Activated naive CD4-positive, alpha-beta T cell treated with anti-CD3 and anti-CD28 coated beads, Interleukin-2, amount 50 U/mL, for 16 hours (primary cell): ENCODE measurements at places on chromosomes 13 and 19.

DNA sequence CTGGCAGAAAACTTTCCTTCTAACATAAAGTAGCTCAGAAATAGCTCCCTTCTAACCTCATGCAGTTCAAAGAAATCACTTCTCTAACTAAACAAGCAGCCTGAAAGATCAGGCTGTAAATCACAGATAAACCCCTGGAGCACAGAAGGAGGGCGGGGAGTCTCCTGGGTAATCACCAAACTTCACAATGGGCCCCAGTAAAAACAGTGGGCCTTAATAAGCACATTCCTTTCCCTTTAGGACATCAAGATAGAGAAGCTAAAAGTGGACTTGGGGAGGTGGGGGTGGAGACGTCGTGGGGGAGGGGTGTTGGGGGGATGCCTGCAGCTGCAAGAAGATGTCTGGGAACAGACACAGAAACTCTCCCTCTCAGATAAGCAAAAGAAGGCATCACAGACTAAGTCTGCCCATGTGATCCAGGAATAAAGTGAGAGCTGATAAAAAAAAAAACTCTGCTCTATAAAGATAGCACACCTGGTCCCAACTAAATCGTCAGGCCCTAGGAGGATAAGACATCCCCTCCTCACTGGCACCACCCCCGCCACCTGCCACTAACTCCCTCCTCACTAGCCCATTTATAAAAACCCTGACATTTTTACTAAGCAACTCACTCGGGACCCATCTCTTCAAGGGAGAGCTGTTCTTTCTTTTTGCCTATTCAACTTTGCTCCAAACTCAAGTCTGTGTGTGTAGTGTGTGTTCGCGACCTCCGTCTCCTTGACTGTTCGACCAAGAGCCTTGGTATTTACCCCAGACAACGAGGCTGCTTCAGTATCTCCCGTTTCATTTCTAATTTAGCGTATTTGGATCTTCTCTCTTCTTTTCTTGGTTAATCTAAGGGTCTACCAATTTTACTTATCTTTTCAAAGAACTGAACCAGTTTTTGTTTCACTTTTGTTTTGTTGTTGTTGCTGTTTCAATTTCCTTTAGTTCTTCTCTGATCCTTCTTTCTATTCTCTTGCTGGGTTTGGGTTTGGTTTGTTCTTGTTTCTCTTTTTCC lies 31.7 kb downstream of the DNAJC15 start:
- DNase-seq = peak; percentile 21

DNA sequence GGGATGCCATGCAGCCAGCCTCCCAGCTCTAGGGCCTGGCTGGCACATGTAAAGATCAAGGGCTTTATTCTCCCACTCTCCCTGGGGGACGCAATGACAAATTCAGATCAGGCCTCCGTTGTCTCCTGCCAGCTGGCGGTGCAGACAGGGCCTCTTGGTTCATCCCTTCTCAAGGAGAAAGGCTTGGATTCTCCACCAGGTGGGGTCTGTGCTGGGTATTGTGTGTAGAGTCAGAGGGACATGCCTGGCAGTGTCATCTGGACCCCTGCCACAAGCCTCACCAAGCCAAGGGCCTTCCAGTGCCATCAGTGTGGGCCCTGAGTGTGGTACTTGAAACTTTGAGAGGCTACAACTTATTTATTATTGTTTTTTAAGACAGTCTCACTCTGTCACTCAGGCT lies 8.4 kb upstream of the PTPRS start:
- DNase-seq = no peak

DNA sequence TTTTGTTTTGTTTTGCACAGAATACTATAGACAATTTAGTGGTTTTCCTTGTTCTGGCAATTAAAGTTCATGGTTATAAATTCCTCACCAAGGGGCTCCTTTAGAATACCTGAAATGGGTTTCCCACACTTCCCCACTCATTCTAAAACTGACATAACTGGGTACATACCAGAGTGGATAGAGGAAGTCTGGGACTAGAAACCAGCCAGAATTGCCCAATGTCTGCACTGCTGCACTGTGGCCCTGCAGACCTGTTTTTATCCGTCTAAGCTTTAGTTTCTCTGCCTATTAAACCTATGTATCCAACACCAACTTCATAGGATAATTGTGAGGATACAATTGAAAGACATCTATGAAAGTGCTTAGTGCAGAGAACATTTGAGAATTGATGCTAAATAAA lies 498.6 kb downstream of the KCTD12 start:
- DNase-seq = no peak

- no peak for DNase-seq
These were observed 101.5 kb downstream of the DPF1 start for GRCh38 chr19:38122402-38123093.

DNA sequence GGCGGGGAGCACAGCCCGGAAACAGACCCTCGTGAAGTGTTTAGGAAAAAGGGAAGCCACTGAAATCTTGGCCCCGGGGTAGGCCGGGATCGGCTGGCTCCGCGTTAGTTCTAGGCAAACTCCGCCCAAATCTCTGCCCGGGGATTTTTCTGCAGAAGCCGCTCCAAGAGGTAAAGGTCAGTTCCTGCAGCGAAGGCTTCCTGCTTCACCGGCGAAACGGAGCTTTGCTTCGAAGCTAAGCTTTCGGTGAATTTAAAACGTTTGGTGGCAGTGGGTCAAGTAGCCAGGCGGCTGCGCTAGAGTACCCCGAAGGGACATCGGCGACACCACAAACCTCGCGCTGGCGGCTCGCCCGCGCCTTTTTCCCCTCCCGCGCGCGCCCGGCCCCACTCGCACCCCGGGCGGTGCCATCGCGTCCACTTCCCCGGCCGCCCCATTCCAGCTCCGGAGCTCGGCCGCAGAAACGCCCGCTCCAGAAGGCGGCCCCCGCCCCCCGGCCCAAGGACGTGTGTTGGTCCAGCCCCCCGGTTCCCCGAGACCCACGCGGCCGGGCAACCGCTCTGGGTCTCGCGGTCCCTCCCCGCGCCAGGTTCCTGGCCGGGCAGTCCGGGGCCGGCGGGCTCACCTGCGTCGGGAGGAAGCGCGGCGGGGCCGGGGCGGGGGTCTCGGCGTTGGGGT lies 441 bp downstream of the GJB2 start:
- DNase-seq = peak; percentile 14

DNA sequence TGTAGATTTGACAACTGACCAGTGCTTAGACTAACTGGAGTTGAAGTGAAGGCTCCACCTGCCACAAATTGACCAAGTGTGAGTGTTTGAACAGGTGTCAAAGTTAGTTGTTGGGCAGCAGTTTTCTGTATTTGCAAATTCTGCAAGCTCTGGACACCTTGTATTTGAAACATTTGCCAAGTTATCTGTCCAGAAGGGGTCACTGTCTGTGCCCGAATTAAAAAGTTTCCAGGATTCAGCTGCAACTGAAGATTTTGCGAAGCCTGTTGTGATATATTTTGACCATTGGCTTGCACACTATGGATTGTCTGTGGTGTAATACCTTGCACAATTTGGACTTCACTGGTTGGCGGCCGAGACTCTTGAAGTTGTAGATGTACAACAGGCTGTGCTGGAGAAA lies 1690.7 kb downstream of the SLITRK5 start:
- DNase-seq = no peak

DNA sequence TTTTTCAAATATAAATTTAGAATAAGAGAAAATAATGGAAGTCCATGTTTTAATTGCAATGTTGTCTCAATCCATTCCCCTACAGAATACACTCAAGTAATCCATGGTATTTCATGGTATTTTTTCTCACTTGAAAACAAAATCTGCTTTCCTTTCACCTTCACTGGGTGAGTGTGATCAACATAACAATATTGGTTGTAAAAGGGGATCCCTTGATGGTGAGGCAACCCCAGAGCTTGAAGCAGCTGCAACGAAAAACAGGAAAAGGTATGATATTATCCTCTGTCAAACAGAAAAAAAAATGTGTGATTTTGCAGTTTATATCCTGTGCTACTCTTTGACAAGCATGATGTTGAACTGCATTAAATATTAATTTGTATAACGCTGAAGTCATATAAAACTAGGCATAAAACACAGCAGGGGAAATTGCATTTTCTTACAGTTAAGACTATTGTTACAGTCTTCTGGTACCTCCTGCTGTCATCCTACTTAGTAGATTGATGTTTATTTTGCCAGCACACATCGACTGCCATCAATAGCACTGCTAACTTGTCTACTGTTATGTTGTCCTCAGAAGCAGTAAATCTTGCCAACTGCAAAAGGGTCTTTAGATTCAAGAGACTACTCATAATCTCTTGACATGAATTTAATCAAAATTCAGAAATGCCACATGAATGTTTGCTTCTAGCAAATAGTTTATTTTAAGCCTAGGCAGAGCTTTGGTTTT lies 373.1 kb upstream of the MIR17HG start:
- DNase-seq = no peak

- DNase-seq = no peak
These were observed 25.3 kb upstream of the SLC46A3 start for GRCh38 chr13:28744091-28744536.

DNA sequence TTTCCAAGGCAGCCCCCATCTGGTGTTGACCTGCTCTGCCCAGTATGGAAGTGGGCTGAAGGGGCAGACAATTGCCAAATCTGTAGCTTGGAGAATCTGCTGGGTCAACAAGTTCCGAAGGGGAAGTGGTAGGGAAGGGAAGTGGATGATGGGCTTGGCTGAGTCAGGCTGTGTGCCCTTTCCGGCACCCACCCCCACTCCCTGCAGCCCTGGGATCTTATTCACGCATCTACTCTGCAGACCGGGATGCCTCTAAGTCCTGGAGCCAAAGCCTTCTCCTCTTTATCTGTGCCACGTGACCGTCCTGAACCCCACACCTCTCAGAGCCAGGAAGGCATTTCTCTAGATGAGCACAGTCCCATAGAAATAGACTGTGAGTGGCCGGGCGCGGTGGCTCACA lies 7.5 kb upstream of the C5AR2 start:
- no peak for DNase-seq

DNA sequence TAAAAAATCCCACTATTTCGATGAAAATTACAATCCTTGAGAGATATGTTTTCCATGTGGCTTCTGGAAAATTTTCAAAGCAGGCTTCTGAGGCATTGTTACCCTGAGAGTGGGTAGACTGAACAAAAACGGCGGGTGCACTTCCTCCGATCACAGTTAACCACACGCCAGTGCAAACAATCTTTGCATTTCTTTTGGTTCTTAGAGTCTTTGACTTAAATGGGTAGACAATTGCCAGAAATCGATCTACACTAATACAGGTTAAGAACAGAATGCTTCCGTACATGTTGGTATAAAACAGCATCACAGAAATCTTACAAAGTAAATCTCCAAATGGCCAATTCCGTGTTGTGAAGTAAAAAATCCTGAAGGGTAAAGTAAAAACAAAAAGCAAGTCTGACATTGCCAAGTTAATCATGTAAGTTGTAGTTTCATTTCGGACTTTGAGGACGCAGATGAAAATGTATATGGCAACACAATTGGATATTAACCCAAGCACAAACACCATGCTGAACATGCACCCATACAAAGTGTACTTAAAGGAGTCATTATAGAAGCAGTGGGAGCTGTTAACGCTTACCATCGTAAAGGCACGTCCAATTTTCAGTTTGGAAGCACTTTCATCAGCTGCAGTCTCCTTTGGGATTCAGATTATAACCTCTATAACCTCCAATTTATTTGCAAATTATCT lies 927 bp downstream of the LPAR6 start:
- DNase-seq = peak; percentile 20

DNA sequence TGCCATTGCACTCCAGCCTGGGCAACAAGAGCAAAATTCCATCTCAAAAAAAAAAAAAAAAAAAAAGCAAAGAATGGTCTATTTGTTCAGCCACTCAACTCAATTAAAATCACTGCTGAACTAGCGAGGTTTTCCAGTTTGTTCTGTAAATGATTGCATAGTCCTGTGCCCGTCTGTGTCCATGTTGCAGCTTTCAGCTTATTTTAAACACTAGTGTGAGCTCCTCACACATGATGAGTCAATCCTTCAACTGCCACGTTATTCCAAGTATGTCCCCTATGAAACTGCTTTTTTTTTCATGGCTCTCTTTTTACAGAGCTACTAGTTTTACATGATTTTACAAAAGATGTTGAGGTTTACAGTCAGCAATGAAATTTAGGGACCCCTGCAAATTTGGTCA lies 12.2 kb downstream of the SUGP2 start:
- DNase-seq = no peak

- no peak for DNase-seq
These were observed 15.8 kb downstream of the ZNF574 start for GRCh38 chr19:42091742-42092141.

DNA sequence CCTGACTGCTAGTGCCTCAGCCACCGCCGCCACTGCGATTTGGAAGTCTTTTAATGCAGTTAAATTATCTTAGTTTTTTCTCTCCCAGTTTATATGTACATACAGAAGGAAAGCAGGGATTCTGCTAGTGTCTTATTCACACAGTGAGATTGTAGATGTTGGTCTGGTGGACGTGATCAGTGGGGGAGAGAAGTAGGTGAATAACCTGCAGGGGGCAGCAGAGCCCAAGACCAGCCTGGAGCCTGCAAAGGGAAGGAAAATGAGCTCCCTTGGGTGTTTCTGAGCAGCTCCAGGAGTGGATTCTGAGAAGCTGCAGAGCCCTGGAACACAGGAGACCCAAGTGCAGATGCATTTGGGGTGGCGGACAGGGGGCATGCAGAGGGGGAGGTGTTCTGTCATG lies 26.3 kb downstream of the ZNF844 start:
- peak; percentile 67 for DNase-seq

- DNase-seq = no peak
These were observed 3.8 kb downstream of the ZIC2 start for GRCh38 chr13:99985241-99985874.

DNA sequence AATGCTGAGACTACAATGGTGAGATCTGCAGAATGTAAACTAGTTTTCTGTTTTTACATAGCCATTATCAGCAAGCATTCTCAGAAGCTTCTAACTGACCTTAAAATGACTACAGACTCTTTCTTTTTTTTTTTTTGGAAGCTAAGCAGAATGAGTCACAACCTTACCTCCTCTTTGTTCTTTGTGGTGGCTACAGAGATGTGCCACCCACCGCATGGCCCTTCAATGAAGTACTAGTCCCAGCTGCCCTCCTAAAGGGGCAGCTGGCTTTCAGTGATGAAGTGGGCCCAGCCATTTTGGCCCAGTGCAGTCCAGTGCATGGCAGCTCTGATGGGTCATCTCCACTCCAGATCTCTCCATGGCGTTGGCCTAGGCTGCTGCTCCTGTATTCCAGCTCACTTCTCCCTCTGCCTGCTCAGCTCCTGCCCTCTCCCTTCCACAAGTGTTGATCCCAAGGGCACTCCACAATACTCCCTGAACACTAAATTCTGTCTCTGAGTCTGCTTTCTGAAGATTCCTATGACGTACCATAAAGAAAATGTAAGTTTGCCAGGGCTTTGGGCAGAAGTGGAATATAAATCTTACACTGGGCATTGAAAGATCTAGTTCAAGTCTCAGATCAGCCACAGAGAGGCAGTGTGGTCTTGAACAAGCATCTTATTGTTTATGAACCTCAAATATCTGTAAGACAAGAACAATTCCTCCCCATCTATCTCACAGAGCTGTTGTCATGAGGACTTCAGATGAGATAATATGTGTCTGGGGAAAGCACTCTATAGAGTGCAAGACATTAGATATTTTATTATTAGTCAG lies 85.6 kb downstream of the RXFP2 start:
- no peak for DNase-seq
